Activated CD4-positive, alpha-beta T cell treated with anti-CD3 and anti-CD28 coated beads for 1 hour (primary cell): ENCODE measurements at places on chromosomes 5 and 9.

- DNase-seq = no peak
Observed at GRCh38 chr5:180332051-180332517, 21.1 kb downstream of the GFPT2 start.

DNA sequence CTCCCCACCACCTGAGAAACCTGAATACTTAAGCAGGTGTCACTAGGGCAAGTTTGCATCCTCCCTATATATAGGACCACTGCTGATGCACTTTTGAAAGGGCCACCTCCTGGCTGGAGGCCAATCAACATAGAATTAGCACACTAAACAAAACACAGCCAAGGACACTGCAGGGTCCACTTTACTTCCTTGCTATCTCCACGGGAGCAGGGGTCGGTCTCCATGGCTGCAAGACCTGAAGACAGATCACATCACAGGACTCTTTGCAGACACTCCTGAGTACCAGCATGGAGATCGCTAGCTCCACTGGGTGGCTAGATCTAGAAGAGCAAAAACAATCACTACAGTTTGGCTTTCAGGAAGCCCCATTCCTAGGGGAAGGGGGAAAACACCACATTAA is 72.3 kb downstream of the C9orf153 start:
- DNase-seq = no peak

DNA sequence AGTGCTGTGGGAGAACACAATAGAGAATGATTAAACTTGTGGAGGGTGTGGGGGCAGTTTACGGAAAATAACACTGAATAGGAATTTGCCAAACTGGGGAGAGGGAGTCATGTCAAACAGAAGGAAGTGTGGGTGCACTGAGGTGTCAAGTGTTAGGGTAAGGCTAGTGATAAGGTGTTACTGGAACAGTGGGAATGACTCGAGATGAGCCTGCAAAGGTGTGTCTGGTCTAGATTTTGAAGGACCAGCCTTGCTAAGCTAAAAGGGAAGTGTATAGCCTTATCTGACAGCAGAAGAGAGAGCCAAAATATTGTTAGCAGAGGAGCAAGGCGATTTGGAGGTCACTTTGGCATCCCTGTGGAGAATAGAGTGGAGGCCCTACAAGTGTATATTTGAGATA is 4.2 kb downstream of the CNOT6 start:
- DNase-seq = no peak

DNA sequence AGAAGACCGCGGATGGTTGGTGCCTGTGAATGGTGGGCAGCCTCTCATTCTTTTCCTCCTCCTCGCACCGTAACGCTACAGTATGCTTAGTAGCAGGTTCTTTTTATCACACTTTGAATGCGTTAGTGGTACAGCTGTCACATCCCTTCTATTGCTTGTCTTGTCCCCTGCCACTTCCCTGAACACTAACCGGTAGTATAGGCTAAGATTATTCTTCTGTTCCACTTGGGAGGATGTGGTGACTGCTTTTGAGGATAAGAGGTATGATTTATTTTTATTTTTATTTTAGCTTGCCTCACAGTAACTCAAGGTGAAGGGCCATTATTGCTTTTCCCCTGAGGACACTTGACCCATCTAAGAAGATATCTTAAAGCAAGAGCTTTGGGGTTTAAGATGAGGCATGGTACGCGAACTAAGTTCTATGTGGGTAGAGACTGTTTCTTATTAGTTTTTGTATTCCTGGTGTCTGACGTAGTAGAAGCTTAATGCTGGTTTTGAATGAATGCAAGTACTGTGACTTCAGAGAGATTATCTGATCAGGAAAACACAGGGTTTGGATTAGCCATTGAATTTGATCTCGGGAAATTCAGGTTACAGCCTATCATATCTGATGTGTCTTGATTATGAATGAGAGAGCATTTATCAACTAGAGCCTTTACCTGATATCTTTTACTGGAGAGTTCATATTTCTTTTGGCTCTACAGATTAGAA is 951 bp downstream of the UNC13B start:
- no peak for DNase-seq

DNA sequence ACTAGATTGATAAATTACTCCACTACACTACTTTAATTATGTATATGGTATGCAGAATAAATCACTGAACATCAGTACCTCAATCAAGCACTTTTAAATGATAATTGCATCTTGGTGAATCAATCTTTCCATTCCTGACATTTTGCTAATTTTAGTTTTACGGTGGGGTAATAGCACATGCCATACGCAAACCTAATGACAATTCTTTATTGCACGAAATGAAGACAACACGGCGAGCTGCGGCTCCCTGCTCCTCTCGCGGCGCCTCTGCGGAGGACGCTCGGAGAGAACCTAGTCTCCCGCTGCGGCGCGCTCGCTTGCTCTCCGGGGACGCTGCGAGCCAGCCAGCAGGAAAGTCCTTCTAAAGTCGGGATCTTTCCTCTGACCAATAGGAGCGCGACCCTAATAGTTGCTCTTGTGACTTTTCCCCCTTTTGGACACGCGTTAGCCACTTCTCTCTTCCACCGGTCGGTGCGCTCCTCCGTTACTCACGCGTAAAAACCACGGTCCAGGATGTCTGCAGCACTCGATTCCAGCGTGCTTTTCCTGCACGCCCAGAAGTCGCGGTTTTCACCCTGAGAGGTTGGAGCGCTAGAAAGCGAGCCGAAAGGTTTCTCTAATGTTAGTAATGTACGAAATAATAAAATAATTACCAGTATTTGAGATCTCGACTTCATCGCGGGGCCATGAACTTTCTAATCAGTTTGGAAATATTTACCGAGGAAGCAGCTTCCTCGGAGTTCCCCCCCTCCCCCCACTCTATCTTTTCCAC is 1.0 kb upstream of the MEF2C start:
- DNase-seq = no peak

DNA sequence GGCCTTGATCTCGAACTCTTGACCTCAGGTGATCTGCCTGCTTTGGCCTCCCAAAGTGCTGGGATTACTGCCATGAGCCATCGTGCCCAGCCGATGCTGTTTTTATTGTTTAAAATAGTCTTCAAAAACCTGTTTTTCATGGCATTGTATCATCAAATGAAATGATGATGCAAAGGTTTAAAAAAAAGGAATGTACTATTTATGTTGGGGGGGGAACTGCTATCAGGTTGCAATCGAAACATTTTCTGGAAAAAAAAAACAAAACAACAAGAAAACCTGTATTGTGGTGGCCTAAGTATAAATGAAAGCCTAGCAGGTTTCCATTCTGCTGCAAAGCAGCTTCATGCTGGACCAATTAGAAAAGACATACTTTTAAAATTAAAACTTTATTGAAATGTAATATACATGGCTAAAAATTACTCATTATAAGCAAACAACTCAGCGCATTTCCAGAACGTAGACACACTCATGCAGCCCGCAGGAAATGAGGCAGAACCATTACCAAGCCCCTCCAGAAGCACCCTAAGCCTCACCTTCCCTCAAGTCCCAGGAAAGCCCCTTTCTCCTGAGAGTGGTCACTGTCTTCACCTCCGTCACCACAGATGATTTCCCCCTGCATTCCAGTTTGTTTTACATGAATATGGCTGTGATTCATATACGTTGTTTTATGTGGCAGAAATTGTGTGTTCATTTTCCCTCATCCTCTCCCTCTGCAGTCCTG is 19.0 kb downstream of the GPR107 start:
- DNase-seq = no peak

- no peak for DNase-seq
Observed at GRCh38 chr5:167893271-167893670, 398.2 kb upstream of the WWC1 start.

DNA sequence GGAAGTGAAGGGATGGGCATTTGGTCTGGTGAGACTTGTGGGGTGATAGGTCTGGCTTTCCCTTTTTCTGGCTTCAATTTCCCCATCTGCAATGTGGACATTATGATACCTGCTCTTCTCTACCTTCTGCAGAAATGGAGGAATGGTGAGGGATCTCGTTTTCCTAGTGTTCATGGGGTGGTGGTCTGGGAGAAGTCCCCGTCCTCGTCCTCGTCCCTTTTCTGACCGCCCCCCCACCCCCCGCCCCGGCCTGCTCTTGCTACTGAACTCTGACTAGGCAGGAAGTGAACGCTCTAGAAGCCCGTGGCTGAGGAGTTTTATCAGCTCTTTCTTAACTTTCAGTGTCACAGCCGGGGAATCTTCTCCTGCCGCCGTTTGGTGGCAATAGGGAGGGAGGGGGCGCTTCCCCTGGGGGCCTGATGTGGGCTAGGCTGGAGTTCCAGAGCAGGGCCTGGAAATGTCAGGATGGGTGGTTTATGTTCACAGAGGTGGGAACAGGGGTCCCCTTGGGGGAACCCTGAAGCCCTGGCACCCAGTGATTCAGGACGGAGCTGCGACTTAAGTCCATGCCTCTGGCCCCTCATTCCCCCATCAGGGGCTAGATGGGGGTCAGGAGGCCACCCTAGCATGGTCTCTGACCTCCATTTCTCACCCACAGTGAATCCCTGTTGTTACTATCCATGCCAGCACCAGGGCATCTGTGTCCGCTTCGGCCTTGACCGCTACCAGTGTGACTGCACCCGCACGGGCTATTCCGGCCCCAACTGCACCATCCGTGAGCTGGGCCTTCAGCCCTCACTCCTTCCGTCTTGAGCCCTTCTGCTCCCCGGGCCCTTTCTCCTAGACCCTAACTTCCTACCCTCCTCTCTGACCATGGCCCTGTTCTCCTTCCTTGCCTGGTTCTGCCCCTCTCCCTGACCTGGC is 6.7 kb downstream of the PTGS1 start:
- DNase-seq = no peak

- no peak for DNase-seq
Observed at GRCh38 chr5:72608297-72608696, 101.1 kb upstream of the ZNF366 start.

DNA sequence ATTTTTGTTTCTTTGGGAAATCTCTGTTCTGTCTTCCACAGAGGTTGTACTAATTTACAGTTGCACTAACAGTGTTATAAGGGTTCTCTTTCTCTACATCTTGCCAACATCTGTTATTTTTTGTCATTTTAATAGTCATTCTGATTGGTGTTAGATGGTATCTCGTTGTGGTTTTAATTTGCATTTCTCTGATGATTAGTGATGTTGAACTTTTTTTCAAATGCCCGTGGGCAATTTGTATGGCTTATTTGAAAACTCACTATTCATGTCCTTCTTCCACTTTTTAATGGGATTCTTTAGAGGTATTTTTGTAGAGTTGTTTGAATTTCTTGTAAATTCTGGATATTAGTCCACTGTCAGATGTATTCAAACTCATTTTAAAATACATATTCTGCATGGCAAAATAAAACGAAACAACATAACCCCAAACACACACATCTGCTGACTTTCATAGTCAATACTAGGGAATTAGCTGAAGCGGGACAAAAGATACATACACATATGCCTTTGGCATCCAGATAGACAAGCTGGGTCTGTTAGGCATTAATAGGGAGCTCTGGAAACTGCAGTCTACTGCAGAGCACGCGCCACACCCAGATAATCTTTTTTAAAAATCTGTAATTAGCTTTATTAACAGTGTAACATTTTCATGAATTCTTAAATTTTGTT is 5.8 kb upstream of the SPATA31C2 start:
- no peak for DNase-seq

DNA sequence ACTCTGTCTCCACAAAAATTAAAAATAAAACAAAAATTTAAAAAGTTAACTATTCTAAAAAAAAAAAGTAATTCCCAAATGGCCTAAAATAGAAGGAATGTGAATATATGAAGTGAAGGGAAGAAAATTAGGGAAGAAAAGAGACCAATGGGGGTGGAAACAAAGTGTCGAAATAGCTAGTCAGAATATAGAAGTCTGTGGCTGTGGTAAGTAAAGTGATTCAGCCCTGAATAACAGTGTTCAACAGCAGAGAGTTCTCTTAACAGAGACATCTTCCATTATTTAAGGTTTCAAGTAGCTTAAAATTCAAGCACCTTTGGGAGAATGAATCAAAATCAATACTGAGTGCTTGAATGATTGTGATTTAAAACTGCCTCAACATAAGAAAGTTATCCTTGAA is 51.7 kb downstream of the LPAR1 start:
- no peak for DNase-seq

GRCh38 chr9:2489838-2490314 is 131.7 kb upstream of the VLDLR start:
- DNase-seq = no peak

GRCh38 chr9:4820168-4820567 is 27.4 kb downstream of the RCL1 start:
- no peak for DNase-seq

DNA sequence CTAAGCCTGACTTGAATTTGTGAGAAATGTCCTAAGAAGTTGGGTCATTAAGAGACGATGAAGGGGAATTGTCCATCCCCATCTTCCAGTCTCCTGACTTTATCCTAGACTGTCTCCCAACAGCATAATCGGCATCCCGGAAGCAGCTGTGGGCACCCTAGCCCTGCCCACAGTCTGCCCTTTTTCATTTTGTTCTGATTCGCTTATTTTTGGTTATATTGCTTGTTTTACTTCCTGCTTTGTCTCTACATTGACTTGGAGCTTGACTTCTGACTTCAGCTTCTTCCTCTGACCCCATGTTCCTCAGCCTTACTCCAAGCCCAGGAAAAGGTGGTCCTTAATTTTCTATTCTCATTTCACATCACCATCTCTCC is 41.8 kb downstream of the UGCG start:
- no peak for DNase-seq

- no peak for DNase-seq
Observed at GRCh38 chr9:27339661-27340284, 42.8 kb upstream of the EQTN start.

DNA sequence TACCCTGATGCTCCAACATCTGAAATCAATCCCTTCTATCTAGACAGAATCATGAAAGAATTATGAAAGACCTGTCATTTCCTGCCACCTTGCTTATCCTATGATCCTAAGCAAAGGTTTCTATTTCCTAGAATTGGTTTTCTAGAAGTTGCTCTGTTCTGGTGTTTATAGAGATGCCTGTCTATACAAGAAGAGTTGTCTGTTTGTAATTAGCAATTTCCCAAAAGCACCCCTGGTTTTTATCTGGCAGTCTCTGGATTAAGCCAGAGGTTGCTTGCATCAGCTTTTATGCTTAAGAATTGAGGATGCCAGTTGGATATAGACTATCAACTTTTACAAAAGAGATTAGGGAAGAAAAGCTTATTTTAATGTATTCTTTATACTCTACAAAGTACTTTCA is 133.0 kb upstream of the EFNA5 start:
- DNase-seq = no peak

GRCh38 chr5:17436350-17436749 is 61.7 kb upstream of the TAF11L2 start:
- DNase-seq = no peak

DNA sequence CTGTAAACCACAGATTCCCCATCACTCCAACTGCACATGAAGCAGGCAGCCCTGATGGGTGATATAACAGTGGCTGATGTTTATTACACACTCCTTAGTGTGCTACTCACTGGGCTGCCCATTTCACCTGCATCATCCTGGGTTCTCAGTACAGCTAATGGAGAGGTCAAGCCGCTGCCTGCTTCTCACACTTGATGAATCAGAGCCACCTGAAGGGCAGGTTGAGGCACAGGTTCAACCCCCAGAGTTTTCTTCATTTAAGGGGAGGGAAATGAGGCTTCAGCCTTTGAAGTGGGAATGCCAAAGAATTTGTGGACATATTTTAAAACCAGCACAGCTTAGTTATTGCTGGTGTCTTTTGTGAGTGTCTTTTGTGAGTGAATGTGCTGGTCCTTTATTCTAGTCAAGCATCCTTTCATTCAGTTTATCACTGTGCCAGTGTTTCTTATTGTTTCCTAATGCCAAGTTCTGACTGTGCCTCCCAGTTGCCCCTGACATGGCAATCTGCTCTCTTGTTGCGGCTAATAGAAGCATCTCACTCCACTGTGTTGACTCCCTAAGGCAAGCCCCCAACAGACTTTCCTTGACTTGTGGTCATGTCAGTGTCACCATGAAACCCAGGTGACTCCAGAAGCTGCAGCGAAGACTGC is 109.2 kb downstream of the FBXL7 start:
- DNase-seq = no peak
